Inflammatory macrophage treated with lipopolysaccharide for 1 hour (primary cell): ENCODE measurements at places on chromosomes 13 and 19.

- DNase-seq: no peak
Observed at GRCh38 chr19:11247934-11248333, 8.5 kb downstream of the ANGPTL8 start.

DNA sequence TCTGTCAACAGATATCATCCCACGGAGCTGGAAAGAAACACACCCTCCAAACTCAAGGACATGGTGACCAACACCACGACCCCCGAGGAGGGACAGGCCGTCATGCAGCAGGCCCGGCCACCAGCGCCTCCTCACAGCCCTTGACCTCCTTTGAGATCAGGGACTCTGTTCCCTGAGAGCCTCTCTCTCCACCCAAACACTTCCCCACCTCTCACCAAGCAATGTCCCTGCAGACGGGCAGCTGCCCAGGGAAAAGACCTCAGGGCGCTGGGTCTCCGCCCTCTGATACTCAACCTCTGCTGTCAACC, 10.0 kb downstream of the SCGB2B2 start:
- DNase-seq: no peak

GRCh38 chr19:40639638-40639982, 38.4 kb downstream of the LTBP4 start:
- DNase-seq: no peak

- no peak for DNase-seq
Observed at GRCh38 chr19:30284209-30284608, 88.0 kb upstream of the ZNF536 start.

GRCh38 chr13:109834973-109835720, 48.8 kb upstream of the IRS2 start:
- no peak for DNase-seq

GRCh38 chr19:15453091-15453578, 3.4 kb upstream of the WIZ start:
- DNase-seq: no peak

- DNase-seq: no peak
Observed at GRCh38 chr19:47377208-47377701, 28.1 kb downstream of the DHX34 start.

DNA sequence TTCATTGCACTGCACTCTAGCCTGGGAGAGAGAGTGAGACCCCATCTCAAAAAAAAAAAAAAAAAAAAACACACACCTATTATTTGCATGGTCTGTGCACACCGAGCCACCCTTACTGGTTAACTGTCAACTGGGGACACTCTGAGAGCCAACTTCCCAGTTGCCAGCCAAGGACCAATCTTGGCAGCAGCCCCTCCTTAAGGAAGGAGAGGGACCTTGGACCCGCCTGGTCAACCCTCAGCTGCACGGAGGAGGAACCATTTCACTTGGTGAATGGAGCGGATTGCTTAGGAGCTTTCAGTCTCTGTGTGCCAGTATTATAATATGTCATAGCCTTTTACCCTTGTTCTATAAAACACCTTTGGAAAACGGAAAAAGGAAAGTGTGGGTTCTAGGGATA, 24.9 kb downstream of the MICOS13 start:
- DNase-seq: no peak

- no peak for DNase-seq
Observed at GRCh38 chr13:24563087-24563486, 50.5 kb upstream of the PARP4 start.

GRCh38 chr13:26482451-26483197, 74.9 kb upstream of the WASF3 start:
- peak; percentile 52 for DNase-seq

DNA sequence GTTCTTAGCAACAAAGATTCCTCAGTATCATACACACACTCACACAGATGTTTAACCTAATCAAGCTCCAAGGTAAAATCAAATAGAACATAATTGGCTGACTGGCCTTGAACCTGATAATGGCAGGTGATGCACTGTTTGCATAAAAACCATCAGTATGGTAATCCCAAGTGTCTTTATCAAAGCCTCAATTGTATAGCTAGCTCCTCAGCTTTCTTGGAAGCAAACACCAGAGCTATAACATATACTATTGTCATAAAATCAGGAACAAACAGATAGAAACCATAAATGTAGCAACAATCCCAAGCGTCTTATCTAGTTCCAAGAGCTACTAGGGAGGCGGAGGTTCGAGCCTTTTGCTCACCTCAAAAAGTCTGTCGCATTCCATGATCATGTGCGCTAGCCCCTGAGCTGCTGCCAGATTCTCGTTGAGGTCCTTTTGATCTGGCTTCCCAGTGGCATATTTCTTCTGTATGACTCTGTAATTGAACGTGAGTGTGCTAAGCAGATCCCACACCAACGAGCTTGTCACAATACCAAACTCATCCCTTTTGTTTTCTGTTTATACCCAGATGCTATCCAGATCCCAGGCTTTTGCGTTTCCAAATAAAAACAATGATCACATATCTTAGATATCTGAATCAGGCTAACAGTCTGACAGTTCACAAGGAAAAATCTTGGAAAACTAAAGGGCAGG, 95.3 kb downstream of the KL start:
- DNase-seq: no peak

GRCh38 chr13:28540612-28541011, 45.7 kb upstream of the FLT1 start:
- DNase-seq: no peak
